Cortex of kidney (tissue), 1 donor: ENCODE measurements at places on chromosomes 3 and 15.

DNA sequence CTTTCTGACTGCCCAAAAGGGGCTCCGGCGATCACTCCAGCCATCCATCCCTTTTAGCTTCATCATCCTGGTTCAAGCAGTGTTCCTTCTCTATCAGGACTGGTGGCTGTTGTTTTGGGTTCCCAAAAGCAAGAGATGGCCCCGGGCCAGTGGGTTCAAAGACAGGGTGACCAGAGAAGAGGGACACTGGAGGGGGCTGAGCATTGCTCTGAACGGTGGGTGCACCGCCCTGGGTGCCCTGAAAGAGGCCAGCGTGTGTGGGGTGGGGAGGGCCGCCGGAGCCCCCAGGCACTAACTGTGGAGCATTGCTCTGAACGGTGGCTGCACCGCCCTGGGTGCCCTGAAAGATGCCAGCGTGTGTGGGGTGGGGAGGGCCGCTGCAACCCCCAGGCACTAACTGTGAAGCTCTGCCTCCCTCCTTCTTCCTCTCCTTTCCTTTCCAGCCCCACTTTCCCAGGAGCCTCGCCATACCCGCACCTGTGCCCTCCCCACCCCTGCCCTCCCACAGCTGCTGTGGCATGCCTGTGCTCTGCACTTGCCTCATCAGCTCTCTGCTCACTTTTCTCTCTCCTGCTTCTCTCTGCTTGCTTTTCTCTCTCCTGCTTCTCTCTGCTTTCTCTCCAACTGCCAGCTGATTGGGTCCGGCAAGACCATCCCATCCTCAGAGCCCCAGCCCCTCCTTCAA is 37.4 kb upstream of the OR4F6 start:
- DNase-seq = no peak

- no peak for DNase-seq
These were observed 40.3 kb downstream of the EIF4E3 start for GRCh38 chr3:71684757-71685386.

GRCh38 chr3:23945663-23945912 is 502 bp downstream of the NR1D2 start:
- DNase-seq = no peak

GRCh38 chr3:123432832-123433523 is 15.9 kb downstream of the ADCY5 start:
- no peak for DNase-seq

GRCh38 chr15:74364936-74365597 is 2.4 kb downstream of the CYP11A1 start:
- no peak for DNase-seq

DNA sequence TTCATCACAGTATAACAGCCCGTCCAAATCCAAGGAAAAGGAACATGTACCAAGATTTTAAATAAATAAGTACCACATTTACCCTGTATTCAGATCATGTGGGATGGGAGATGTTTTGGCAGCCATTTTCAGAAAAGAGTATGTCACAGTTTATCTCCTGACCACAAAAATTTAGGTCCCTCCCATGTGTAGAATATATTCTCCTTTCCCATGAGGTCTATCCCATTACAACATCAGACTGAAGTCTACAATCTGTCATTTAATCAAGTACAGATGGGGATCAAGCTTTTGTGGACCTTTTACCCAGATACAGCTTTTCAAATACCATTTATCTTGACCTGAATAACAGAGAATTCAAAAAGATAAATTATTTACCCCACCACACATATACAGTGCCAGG is 444.5 kb downstream of the PLOD2 start:
- no peak for DNase-seq

DNA sequence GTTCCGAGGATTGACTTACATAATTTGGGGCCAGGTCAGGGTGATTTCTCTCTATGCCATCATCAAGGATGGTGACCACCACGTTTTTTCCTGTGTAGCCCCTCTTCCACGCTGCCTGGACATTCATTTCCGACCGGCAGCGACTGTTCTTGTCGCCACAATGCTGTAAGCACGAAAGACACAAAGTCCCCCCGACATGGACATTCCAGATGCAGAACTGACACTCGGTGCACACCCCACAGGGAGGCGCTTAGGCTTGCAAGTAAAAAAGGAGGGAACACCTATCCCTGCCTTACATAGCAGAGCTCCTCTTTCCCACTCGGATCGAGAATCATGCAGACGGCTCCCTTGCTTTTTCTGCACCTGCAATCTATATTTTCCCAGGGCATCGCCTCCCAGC is 58.2 kb downstream of the PCSK6 start:
- DNase-seq = no peak

GRCh38 chr3:87625876-87626275 is 349.5 kb upstream of the POU1F1 start:
- DNase-seq = no peak

DNA sequence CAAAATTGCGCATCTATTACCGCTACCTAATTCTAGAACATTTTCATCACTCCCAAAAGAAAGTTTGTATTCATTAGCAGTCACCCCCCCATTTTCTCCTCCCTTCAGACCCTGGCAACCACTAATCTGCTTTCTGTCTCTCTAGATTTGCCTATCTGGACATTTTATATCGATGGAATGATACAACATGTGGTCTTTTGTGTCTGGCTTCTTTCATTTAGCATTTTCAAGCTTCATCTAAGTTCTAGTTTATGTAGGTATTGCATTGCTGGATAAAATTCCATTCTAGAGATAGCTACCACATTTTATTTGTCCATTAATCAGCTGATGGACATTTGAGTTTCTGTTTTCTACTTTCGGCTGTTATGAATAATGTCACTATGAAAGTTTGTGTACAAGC is 38.4 kb downstream of the SLMAP start:
- DNase-seq = no peak

DNA sequence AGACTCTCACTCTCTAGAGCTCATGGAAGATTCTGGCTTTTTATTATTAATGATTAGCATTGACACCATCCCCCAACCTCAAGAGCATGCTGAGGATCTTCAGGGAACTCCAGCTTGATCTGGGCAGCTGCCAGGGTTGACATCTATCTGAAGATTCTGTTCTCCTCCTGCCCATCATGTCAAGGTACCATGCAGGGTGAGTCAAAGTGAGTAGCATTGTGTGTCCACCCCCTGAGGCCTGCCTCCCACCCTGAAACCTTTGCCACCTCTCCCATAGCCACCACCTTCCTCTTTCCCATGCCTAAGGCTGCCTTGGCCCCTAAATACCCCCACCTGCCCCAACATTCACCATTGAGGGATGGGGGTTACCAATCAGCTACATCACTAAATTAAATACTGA is 70.1 kb upstream of the SLCO3A1 start:
- DNase-seq = no peak

- no peak for DNase-seq
These were observed 30.6 kb downstream of the CRTAP start for GRCh38 chr3:33144433-33144832.

DNA sequence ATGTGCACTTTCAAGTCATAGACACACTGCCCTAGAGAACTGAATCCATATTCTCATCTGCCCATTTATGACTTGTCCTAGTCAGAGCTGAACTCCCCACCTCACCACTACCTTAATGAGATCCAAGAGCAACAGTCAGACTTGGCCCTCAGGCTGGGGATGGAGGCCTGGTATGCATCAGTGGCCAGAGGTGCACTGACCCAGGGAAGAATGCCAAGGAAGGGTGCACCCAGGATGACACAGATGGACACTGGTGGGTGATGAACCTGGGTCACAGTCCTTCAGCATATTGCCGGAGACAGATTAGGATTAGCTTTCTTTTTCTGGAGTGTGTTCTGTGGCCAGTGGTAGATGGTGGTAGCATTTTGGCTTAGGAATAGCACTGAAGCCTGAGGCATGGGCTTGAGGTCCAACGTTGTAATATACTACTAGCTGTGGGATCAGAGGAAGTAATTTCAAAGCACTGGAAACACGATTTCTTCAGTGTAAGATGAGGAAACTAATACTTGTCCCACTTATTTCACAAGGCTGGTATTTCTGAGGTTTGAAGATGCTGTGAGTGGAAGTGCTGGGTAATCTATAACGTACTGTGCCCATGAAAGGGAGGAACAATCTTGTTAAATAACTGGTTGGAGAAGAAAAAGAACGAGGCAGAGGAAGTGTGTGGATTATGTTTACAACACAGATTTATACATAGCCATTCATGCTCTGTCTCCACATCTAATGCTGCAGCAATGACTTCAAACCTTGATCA is 265.0 kb downstream of the THRB start:
- DNase-seq = no peak
